ENCODE measurements at places on chromosomes 12 and 14.

- no peak for DNase-seq
These were observed 96.7 kb upstream of the PSMC1 start for GRCh38 chr14:90159688-90160087.

- peak; percentile 61 for DNase-seq
These were observed 778 bp downstream of the SLC8B1 start for GRCh38 chr12:113333877-113334785.

DNA sequence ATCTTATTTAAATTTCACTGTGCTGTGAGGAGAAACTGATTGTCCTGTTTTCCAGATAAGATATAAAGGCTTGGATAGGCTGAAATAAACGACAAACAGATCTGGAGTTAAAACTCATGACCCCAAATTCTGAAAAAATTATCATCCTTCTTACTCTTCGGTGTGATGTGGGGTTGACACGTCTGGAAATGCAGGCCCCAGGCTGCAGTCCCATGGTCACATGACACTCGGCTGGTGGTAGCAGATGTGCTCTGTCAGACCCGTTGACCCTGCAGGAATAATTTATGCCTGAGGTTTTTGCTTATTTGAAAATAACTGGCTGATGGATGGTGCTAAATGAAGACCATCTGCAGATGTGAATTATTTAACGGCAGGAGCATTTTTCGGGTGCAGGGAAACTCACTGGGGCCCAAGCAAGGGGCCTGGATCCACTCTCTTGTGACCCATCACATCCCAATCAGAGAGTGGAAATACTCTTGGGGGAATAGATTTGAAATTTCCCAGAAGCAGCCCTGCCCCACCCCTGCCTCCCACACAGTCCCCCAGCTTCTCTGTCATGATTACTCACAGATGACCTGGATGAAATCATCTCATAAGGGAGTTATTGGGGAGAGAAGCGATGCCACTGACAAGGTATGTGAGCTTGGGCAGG, 47.7 kb upstream of the CMKLR1 start:
- no peak for DNase-seq

DNA sequence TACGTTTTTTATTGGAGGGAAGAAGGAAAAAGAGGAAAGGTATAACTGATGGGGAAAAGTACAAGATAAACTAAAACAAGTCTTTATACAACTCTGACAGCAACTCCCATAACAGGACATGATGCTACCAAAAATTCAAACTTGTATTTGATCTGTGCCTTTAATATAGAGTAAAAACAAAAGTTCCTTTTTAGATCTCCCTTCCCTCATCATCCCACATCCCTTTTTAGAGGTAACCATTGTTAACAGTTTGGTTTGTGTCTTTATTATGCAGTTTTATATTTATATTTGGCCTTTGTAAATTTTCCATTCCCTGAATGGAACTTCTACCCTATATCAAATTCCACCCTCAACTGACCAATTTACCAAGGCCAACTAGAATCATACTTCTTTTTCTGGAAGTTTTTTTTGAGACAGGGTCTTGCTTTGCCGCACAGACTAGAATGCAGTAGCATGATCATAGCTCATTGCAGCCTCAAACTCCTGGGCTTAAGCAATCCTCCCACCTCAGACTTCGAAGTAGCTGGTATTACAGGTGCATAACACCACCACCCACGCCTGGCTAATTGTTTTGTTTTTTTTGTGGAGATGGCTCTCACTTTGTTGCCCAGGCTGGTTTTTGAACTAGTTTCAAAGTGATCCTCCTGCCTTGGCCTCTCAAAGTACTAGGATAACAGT, 36.9 kb downstream of the RAB21 start:
- no peak for DNase-seq
